Omental fat pad (tissue), 4 donors: ENCODE measurements at places on chromosomes 12 and 14.

- no peak for DNase-seq
These were observed 172.7 kb upstream of the CNOT2 start for GRCh38 chr12:70070494-70071007.

- DNase-seq: no peak
These were observed 17.7 kb upstream of the CALM1 start for GRCh38 chr14:90379106-90379505.

DNA sequence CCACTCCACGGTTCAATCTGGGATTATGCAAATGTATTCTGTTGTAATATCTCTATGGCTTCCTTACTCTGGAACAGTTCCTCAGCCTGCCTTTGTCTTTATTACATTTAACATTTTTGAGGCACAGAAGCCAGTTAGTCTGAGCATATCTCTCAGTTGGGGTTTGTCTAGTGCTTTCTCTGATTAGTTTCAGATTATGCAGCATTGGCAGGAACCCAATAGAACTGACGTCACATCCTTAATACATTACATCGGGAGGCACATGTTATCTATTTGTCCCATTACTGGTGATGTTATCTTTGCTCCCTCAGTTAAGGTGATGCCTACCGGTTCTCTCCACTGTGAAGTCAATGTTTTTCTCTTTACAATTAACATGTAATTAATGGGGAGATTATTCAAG is 62.4 kb downstream of the PPM1A start:
- no peak for DNase-seq

GRCh38 chr14:58245562-58245961 is 919 bp downstream of the PSMA3 start:
- DNase-seq: no peak

DNA sequence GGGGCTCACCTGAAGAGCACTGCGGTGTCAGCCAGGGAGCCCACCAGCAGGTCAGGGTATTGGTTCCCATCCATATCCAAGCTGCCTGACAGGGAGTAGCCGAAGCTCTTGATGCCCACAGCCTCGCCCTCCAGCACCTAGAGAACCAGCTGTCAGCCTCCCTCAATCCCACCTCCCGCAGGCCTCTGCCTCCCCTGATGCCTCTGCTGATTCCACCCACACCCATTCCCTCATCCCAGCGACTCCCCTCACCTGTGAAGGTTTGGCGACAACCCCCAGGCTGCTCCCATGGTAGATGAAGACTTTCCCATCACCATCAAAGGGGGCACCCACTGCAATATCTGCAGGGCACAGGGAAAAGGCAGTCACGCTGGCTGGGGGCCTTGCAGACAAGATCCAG is 10.0 kb downstream of the ITGA7 start:
- no peak for DNase-seq

GRCh38 chr12:116277467-116278278 is at the start of gene MED13L:
TSS of gene MED13L (minus strand) at chr12:116277693. CDS start at chr12:116277131, 562 bp downstream.
- DNase-seq: peak; percentile 49

- no peak for DNase-seq
These were observed 422.6 kb downstream of the DPF3 start for GRCh38 chr14:72471346-72471745.

DNA sequence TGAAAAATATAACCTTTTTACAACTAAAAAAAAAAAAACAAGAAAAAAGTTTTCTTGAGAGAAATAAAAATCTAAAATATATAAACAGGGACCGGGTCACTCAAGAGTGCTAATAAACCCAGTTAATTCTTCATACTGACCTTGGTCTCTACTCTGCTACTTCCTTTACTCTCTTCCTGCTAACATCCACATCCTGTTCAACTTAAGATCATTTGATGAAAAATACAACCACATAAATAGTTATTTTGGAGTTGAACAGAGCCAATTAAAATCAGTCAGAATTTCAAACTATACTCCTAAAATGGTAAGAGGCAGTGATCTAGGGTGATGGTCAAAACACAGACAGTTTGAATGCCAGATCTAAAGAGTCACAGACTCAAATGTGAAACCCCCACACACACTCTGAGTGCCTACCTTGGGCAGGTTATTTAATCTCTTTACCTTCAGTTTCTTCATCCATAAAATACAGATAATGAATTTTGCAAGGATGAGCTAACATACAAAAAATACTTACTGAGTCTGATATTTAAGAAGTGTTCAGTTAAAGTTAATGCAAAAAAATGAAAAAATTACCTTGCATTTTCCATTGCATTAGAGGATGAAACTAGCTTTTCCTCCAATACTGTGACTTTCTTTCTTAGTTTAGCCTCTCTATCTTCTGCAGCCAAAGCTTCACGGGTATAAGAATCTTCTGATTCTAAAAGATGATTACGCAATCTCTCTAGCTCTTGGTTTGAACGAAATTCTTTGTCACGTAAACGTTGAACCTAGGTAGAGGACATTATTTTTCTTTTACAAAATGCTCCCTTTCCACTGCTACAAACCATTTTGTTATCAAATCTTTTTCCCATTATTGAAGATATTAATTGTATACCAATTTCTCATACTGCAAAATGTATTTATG is 40.9 kb downstream of the TRIP11 start:
- no peak for DNase-seq

GRCh38 chr14:99784508-99784907 is 8.7 kb upstream of the EML1 start:
- DNase-seq: no peak
